Activated CD4-positive, alpha-beta memory T cell treated with anti-CD3 and anti-CD28 coated beads for 36 hours (primary cell): ENCODE measurements at places on chromosomes 3 and 15.

DNA sequence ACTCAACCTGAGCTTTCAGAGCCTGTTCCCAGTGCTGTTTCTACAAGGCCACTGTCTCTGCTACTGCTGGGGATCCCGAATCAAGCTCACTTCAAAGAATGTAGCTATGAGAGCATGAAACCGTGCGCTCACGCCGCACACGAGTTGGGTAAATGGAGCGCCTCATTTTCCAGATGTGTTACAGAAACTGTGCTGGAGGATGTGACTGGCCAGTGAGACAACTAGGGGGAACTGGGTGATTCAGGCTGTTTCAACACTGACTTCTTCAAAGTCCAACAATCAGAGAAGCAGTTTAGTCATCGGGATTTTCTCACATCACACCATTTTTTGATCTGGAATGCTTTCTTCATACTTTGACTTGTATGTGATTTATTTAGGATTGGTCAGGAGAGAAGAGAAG is 3.5 kb downstream of the ZNF710 start:
- peak; percentile 82 for DNase-seq

- no peak for DNase-seq
These were observed 49.6 kb downstream of the SLMAP start for GRCh38 chr3:57805674-57806073.

DNA sequence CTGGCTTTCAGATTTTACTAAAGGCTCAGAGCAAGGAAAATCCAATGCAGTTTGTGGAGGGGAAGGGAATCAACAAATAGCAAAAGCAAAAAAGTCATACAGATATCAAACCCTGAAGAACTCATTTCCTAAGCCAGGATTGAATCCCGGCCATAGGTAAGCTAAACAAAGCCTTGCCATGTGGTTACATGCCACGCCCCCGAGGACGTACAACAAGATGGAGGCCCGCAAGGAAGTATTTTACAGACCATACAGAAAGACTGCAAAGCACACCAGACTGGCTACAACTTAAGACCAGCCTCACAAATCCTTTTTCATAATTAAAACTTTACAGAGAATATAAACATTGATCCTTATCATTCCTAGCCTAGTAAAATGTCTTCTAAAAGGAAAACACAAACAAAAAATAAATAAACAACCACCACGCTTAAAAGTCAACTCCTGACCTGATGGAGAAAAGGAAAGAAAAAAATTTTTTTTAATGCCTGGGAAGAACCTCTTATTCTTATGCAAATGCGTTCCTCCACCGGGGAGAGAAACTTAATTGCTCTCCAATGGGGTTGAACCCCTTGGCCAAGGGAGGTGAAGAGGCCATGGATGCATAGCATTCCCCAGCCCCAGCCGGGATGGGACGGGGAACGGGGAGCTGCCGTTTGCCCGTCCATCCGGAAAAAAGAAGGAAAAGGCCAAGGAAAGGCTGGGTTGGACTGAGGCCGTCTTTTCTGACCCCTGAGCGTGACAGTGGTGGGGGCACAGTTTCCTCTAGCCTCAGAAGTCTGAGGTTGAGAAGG is 39.3 kb downstream of the IL1RAP start:
- no peak for DNase-seq

DNA sequence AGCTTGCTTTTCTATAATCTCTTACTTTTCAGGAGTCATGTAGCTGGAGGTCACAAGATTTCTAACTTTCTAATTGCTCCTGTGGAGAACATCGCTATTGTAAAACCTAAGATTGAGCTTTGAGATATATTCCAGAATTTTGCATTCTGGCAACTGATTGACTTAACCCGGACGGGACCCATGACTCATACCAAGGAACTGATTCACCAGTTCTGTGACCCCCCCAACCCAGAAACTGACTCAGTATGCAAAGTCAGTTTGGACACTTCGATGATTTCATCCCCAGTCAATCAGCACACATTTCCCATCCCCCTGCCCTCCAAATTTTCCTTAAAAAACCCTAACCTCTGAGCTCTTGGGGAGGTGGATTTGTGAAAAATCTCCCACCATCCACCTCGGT is 396.5 kb upstream of the GBE1 start:
- DNase-seq, result no peak

- no peak for DNase-seq
These were observed 32.7 kb downstream of the LRRC3B start for GRCh38 chr3:26655231-26655630.

DNA sequence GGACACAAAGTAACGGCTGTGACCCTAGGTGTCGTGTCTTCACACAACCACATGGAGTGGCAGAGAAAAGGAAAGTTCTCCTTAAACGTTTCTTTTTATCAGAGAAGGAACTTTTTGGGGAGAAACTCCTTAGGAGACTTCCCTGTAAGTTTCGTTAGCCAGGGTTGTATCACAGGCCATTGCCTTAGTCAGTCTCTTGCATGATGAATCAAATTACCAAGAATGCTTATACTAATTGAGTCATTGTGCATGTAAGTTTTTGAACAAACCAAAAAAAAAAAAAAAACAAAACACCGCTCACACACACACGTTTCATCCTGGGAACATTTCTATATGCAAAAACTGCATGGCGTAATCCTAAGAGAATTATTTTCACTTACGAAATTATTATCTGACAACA is 150.4 kb upstream of the SATB1 start:
- DNase-seq, result no peak

DNA sequence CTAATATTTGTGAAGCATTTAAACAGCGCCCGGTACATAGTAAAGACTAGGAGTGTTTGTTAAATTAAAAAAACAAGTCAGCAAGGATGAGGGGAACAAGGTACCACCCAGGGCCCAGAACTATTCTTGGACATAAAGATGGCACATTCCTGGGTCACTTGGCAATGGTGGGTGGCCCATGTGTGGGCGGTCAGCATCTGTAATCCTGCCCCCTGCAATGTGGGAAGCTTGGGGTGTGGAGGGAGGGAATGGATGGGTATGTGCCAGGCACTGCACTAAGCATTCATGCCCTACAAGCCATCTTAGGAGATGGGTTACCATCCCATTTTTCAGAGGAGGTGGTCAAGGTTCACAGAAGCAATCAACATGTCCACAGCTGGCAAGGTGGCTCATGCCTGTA is 7.3 kb upstream of the C15orf39 start:
- DNase-seq, result no peak

GRCh38 chr3:126064627-126065258 is 19.2 kb downstream of the SLC41A3 start:
- no peak for DNase-seq

- DNase-seq, result no peak
These were observed 122.0 kb upstream of the SLC7A14 start for GRCh38 chr3:170707899-170708298.

DNA sequence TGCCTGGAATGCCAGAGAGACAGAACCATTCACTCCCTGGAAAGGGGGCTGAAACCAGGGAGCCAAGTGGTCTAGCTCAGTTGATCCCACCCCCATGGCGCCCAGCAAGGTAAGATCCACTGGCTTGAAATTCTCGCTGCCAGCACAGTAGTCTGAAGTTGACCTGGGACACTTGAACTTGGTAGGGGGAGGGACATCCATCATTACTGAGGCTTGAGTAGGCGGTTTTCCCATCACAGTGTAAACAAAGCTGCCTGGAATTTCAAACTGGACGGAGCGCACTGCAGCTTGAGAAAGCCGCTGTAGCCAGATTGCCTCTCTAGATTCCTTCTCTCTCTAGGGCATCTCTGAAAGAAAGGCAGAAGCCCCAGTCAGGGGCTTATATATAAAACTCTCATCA is 310.7 kb upstream of the DPPA4 start:
- no peak for DNase-seq

DNA sequence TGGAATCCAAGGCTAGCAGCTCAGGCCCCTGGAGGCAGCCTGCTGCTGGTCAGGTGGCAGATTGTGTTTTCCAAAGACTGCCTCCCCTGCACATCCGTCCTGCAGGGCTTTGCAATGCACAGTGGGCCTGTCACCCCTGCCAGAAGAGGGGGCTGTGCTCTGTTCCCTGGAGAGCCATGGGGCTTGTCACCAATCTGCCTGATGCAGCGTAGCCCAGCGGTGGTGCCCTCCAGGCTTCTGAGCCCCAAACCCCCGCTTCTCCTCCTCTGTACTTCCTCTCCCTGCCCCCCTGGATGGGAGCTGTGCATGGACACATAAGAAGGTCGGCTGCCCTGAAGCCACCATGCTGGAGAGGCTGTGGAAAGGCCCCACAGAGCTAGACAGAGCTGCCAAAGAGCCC is 10.0 kb upstream of the PLXNA1 start:
- DNase-seq, result no peak

DNA sequence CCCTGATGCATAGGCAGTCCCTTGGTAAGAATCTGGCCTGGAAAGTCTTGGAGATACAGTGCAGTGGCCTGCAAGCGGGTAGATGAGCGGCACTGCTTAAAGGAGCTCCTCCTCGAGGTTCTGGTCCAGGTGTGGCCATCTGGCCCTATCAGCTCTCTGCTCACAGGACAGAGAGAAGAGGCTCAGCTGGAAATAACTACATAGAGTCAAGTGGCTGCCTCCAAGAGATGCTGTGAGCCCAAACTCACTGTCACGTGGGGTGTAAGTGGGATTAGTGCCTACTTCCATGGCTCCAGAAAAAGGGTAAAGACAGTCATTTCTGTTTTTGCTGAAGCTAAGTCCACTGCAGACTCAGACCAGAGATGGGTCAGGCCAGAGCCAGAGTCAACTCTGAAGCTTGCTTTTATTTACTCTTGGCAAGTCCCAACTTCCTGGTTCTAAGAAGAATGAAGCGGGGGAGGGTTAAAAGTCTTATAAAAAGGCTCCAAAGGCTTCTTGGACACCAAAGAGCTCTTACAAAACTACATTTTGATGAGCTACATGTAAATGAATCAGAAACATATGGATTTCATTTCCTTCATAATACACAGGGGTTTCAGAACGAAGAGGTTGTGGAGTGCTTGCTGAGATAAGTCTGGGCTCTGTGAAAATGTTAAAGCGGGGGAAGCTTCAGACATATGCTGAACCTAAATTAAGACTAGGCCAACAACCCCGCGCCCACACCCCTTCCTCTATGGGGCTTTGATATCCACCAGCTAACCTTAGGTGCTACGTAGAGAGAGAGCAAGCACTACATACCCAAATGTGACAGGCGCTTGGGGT is 77.1 kb downstream of the PDZRN3 start:
- DNase-seq, result no peak

- DNase-seq, result no peak
These were observed 1.3 kb downstream of the MESD start for GRCh38 chr15:80988148-80988796.

- DNase-seq, result no peak
These were observed 1218.8 kb upstream of the EPHA6 start for GRCh38 chr3:95595416-95596075.

GRCh38 chr3:23481616-23482278 is 278.6 kb downstream of the UBE2E2 start:
- no peak for DNase-seq

DNA sequence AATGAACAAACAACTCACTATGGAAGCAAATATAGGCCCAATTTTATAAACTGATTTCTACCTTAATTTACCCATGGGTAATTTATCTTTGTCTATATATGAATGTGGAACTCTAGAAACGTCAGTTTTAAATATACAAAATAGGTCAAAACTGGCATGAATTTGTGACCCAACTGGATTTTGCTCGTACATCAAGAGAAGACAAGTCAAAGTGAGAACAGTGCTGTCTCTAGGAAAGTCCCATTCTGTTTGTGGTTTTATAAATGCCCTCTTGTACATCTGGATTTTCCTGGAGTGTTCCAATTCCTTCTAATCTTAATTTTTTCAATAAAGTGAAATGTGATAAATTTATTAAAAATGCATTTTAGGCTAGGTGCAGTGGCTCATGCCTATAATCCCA is 50.2 kb upstream of the ABHD10 start:
- DNase-seq, result no peak

GRCh38 chr15:60982249-60982910 is 246.7 kb downstream of the RORA start:
- no peak for DNase-seq

GRCh38 chr3:11808231-11808630 is 38.5 kb downstream of the TAMM41 start:
- no peak for DNase-seq

DNA sequence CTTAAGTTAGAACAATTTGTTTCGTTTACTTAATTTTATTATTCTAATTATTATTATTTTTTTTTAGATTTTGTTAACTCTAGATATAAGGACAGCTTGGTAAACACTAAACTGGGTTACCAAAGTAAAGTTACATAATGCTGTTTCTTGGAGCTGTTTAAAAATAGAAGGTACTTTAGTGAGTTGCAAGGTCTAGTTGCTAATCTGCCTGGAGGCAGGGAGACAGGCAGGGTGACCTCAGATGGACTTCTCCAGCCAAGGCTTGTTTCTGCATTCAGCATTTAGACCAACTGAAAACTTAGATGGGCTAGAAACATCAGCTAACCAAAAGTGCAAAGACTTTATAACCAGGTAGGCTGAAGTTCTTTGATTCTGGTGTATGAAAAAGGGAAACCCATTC is 336.4 kb upstream of the GRM7 start:
- no peak for DNase-seq

- DNase-seq, result no peak
These were observed 57.8 kb upstream of the NMD3 start for GRCh38 chr3:161163297-161163696.

DNA sequence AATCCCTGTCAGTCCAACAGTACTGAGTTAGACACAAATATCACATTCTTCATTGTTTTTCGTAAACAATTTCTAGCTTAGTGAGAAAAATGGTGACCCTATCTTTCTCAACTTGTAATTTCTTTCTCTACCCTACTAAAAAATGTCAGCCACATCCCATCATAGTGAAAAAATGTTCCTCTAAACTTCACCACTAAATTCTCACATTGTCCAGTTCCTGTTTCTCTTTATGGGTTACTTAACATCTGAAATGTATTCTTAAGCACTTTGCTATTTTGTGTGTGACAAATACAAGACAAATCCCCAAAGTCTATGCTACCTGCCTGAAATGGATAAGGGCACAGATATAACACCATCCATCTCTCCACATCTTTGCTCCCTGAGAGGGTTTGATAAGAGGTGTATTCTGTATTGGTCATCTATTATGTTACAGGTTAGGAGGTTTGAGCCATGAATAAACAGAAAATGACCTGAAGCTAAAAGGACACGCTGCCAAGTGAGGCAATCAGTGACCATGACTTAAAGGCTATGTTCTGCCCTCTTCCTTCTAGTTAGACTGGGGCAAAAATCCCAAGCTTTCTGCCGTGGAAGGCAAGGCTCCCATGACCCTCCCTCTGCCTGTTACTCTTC is 118.2 kb downstream of the GADL1 start:
- no peak for DNase-seq

GRCh38 chr3:115864911-115865310 is 241.6 kb downstream of the GAP43 start:
- DNase-seq, result no peak

DNA sequence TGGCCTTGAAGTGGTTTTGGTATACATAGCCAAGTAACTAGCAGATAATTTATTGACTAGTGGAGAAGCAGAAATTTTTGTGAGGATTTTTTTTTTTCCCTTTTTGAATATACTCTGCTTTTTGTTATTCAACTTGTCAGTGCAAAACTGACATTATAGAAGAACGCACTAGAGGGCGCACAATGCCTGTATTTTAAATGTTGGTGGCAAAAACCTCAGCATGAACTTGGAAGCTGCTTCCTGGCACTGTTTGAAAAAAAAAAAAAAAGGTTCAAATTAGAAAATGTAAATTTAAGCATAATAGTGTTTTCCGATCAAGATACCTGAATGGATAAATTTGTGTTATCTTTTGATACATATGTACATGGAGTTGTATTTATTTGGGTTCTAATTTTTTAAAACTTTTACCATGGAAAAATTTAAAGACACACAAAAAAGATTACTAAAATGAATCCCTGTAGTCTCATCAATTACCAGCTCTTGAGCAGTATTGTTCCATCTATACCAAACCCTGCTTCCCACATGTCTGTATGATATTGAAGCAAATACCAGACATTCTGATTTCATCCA is 56.0 kb downstream of the SLC25A26 start:
- DNase-seq, result peak; percentile 68

- DNase-seq, result peak; percentile 22
These were observed 371.4 kb downstream of the SV2B start for GRCh38 chr15:91471468-91471867.
